Neural crest cell (in vitro differentiated cells): ENCODE measurements at places on chromosomes 2 and 18.

- no peak for DNase-seq
These were observed 48.2 kb downstream of the FBXO48 start for GRCh38 chr2:68418855-68419254.

DNA sequence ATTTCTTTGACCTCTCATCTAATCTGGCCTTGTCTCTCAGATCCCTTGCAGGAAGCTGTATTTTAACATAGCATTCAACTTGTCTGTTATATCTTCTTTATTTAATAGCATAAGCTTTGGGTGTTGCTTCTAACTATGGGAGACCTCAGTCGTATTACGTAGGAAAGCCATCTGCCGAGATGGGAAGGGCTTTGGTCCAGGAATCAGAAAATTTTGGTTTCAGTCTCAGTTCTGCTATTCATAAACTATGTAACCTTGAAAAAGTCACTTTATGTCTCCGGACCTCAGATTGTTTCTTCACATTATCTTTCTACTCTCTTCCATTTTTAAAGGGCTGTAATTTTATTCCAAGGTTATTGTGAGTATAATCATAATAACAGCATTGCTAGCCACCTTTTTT is 297.7 kb downstream of the SATB2 start:
- DNase-seq: no peak

DNA sequence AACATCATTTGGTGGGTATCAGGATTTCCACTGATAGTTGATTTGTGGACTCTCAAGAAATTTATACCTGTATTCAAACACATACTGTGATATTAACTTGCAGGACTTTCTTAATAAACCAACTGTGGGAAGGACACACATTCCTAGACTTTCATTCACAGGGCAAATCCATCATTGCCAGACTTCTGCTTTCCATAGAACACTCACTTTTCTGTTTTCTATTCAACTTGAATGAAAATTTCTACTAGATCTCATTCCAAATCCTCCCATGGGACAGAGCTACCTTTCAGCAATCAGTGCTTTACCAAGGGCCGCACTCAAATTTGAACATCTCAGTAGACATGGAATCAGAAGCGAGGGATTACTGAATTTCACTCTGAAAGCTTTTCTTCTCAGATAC is 612.5 kb downstream of the IRS1 start:
- no peak for DNase-seq

GRCh38 chr2:74735564-74735963 is 81.5 kb downstream of the SEMA4F start:
- no peak for DNase-seq

DNA sequence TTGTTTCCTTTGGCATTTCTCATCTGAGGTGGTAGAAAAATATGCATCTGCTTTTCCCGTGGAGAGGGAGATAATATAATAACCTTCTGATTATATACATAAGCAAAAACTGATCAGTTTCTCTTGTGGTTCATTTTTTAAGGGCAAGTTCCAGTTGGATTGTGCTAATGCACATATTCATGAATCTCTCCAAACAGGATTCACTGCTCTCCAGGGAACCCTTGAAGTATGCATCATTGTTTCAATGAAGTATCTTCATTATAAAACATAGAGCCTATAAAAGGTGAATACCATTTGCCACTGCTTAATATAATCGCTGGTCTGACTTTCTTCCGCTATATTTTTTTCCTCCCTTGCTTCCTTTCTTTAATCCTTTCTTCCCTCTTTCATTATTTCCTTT is 384.7 kb downstream of the FIGN start:
- DNase-seq: no peak

DNA sequence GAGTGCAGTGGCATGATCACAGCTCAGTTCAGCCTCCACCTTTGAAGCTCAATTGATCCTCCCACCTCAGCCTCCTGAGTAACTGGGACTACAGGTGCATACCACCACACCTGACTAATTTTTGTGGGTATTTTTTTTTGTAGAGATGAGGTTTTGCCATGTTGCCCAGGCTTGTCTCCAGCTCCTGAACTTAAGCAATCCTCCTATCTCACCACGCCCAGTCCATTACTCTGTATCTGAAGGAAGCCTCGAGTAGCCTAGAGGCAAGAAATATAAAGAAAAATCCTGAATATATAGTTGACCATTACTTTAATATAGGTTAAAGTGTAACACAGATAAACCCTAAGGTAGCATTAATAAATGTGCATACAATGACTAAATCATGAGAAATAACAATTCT is 686.8 kb upstream of the PIK3C3 start:
- DNase-seq: no peak

DNA sequence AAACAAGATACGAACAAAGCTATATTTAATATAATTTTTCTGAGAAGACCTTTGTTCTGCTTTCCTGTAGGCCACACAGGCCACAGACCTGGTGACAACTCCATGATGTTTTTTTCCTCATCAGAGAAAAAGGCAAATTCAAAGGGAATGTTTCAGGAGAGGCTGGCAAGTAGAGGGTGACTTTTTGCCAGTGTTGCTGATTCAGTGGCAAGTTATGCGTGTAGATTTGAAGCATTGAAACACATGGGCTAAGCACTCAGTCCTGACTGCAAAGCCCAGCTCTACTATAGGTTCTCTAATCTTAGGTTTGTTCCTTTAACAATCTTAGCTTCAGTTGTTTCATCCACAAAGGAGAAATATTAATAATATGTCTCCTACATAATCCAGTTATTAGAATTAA is 499.8 kb downstream of the SUCLG1 start:
- DNase-seq: no peak
